ENCODE measurements at places on chromosomes 12 and 14.

DNA sequence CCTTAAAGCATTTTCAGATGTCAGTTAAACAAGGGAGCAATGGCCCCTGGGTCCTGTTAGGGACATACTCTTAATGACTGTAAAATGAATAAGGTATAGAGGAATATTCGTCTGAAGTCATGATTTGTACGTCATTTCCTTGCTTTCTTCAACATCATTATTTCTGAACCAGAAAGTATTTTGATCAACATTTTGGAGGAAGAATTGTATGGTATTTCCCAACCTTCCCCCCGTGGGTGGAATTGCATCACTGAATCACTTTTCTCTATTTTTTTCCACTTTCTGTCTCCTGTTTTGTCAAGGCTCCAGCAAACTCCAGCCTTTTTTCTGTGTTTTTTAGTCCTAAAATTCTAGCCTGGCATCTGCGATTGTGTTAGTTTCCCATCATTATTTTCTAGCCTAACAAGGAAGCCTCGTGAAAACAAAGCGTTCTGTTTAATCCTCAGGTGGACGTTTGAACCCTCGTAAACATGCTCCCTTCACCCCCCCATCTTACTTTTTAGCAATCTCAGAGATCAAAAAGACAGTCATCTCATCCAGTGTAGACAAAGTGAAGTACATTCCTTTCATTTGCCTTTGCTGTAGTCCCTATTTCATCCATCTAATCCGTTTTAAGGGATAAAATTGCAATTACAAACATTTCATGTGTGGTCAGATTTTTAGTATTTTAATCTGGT lies 62.3 kb downstream of the ETV6 start:
- peak; percentile 45 for DNase-seq

DNA sequence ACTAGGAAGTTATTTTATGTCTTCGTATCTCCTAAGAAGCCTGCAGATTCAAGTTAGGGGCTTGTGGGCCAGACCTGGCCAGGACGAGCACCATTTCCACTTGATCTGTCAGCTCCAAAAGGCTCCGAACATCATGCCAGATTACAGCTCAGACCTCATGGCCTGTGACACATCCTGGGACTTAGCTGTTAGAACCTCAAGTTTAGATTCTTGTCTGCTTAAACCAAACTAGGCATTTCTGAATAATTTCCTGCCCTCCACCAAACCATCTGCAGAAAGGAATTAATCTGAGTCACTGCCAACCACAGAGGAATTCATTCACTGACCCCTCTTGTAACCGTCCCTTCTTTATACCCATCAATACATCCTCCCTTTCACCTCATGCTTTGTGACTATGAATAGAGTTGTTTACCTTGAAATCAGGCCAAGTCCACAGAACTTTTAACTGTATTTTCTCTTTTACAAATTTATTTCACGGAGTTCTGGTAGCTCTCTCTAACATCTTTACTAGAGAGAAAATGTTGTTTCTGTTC lies 120.3 kb downstream of the FBXL14 start:
- peak; percentile 59 for DNase-seq

DNA sequence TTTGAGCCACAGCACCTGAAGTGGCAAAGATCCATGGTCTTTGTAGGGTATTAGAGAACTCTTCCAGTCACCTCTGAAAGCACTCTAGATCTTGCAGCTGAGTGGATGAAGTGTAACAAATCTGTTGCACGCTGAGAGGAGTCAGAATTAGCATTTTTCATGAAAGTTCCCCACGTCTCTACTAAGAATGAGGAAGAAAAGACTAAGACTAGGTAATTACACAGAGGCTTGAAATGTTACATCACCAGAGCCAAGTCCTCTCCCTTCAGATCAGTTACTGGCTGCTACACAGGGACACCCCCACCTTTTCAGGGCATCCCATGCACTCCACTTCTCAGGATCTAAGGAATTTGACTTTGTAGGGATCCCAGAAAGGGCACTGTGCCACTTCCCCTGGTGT lies 98.6 kb upstream of the FKBP4 start:
- DNase-seq = no peak

DNA sequence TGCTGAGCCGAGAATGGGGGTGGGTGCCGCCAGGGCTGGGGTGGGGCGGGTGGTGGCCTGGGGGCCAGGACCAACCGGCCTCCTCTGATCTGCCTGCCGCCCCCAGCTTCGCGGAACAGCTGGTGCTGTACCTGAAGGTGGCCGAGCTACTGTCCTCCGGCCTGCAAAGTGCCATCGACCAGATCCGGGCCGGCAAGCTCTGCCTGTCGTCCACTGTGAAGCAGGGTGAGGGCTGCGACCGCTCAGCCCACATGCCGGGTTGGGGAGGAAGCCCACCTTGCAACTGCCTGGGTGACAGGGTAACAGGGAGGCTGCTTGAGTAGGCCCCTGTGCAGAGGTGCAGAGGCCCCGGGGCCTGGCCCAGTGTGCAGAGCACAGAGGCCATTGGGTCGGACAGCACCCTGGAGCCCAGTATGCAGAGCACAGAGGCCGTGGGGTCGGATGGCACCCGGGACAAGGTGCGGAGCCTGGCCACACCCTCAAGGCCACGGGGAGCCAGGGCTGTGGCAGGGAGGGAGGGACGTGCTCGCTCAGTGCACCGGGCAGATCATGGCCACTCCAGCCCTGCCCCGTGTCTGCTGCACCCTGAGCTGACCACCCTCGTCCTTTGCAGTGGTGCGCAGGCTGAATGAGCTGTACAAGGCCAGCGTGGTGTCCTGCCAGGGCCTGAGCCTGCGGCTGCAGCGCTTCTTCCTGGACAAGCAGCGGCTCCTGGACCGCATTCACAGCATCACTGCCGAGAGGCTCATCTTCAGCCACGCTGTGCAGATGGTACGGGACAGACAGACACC lies 9.5 kb upstream of the PUS1 start:
- DNase-seq = no peak

DNA sequence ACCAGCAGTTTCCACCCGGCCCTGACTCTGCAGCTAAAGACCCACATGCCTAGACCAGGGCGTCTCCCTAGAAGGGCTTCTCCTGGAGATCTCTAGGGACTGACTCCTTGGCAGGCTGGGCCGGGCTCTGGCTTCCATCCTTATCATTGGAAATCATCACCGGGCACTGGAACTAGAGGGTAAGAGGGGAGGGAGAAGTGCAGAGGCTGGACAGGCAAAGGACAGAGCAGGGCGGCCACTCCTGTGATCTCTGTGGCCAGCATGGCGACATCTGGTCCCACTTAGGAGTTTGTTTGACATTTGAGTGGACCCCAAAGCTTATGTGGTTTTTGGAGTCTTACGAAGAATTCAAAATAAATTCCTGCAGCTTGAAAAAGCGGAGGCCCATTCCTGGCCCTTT lies 7.1 kb downstream of the LTBP2 start:
- DNase-seq = no peak

DNA sequence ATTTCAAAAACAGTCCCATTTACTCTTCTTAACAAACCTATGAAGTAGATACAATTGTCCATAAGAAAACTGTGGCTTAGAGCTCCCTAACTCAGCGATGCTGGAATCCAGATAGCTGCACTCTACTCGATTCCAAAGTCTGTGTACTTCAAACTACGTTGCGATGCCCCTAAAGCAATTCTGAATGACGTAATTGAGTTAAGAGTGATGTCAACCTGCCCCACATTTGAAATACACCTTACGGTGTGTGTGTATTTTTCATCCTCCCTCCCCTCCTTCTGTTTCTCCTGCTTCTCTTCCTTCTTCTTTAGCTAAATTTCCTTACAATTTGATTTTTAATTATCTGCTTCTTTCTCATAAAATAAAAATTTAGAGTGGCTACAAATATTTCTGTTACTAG lies 31.9 kb upstream of the RAP1B start:
- no peak for DNase-seq

- DNase-seq = peak; percentile 75
These were observed 16.1 kb downstream of the EML1 start for GRCh38 chr14:99809360-99809759.

DNA sequence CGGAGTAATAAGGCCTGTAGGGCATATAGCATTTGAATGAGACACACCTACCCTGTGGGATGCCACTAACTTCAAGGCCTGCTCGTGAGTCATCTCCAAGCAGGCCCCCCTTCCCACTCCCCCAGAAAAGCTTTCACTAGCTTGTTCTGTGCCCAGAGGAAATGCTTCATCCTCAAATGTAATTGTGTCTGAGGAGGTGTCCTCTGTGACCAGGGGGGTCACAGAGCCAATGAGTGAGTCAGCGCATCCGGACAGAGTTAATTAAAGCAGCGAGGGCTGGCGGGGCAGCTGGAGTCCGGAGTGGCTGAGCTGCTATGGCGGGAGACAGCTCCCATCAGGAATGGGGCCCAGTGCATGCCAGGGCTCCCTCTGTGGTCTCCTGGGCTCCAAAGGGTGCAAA lies 27.0 kb upstream of the ESRRB start:
- DNase-seq = peak; percentile 20

GRCh38 chr12:100138803-100139098 lies 3.9 kb downstream of the BLTP3B start:
- no peak for DNase-seq

- no peak for DNase-seq
These were observed 1.8 kb downstream of the KIF26A start for GRCh38 chr14:104140213-104140462.

GRCh38 chr14:72609205-72609916 lies 284.5 kb downstream of the DPF3 start:
- no peak for DNase-seq

- DNase-seq = no peak
These were observed 1.1 kb downstream of the ARID2 start for GRCh38 chr12:45730348-45731189.

GRCh38 chr14:73359445-73359844 lies 98.9 kb downstream of the NUMB start:
- DNase-seq = no peak

DNA sequence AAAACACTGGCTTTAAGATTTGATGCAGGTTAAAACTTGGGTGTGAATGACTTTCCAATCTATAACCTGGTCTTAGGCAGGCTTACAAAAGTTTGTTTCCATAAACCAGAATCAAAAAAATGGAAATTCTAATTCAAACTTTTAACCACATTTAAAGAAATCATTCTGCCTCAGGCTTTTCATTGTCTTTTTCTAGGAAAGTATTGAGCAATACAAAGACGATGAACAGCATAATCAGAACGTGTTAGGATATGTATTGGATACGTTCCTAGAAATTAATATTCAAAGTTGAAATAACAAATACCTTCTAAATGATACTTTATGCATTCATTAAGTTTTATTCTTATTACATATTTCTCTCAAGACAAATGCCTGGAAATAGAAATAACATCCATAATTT lies 172.9 kb downstream of the CEP128 start:
- no peak for DNase-seq

DNA sequence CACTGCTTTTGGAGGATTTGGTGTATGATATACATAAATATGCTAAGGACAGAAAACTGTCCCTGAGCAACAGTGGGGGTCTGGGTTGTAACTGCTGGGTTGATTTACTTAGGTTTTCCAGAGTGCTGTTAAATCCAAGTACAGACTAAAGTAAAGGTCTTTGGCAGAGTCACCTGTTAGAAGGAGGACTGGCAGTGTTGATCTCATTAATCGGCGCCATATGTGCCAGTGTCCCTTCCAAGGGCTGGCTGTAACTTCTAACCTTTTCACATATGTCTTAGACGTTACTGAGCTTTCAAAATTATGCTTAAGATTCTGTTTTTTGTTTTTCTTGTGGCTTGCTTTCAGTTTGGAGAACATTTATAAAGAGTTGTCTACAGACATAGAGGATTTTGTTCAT lies 5.1 kb downstream of the UNG start:
- no peak for DNase-seq

DNA sequence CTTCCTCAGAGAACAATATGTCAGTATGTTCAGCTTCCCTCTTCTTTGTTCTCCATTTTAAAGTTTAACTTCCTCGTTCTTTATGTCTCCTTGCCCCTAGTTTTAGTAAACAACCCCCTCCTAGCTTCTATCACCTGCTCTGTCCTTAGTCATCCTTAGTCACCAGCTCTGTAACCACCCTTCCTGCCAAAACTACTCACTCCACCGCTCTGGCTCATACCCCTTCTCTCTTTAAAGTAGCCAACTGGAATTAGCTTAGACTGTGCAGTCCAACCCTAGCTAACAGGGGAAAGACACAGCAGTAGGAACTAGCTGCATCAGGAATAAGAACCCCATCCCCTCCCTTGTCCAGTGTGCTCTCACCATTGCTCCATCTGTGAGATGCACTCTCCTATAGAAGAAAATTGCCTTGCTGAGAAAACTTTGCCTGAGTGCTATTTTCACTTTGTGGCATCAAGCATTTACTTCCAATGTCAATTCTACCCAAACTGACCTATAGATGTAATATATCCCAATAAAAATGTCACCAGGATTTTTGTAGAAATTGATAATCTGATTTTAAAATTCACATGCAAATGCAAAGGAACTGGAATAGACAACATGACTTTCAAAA lies 603.2 kb downstream of the C12orf50 start:
- no peak for DNase-seq

DNA sequence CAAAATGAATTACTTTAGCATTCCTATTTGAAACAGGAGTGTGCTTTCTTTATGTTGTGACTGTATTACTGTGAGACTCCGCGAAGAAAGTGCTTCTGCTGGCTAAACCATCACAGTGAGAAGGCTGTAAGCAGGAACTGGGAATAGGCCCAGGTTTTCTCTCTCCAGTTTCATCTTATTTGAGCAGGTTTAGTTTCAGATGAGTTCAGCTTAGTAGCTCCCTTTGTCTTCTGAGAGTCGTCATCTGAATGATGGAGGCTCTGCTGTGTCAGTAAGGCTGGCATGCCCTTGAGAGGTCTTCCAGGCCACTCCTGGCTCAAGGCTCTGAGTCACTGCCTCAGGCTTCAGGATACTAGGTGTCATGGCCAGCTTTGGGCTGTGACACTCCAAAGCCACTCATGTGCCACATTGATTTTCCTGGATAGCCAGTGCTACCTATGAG lies 205.6 kb upstream of the RGS6 start:
- DNase-seq = peak; percentile 22

- DNase-seq = no peak
These were observed 43.0 kb downstream of the PDE3A start for GRCh38 chr12:20411345-20411744.

- DNase-seq = no peak
These were observed 3.3 kb upstream of the PAPLN start for GRCh38 chr14:73234029-73234428.

DNA sequence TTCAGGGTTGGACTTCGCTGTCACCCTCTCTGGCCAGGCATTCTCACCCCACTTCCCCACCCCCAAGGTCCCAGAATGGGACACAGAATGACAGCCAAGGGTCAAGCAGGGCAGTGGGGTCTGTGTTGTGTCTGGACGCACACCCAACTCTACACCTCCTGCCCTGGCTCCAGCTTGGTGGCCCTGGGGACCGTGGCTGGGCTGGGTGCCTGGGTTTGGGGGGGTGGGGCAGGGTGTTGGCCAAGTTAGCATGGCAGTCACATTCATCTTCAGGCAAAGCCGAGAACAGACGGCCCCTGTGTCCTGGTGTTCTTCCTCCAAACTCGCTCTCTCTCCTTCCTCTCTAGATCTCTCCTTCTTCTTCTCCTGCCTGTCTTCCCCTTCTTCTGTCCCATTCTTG lies 5.6 kb downstream of the LRP1 start:
- DNase-seq = no peak

GRCh38 chr14:78278464-78279250 lies 108.5 kb downstream of the NRXN3 start:
- no peak for DNase-seq
